ENCODE measurements at places on chromosomes 1 and 21.

DNA sequence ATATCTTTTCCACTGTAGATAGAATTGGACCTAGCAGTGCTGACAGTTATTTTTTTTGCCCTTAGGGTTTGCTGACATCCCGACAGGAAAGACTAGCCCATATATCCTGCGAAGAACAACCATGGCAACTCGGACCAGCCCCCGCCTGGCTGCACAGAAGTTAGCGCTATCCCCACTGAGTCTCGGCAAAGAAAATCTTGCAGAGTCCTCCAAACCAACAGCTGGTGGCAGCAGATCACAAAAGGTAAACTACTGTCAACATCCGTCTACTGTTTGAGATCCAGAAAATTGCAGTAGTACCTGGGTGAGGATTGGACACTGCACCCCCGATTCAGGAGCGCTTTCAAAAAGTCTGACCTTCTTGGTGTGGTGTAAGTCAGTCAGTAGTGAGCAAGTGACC, 55.8 kb downstream of the CENPF start:
- DNase-seq: no peak

- DNase-seq: no peak
These were observed 42.1 kb upstream of the SARS1 start for GRCh38 chr1:109171646-109172045.

- DNase-seq: no peak
These were observed 7.0 kb downstream of the HSPG2 start for GRCh38 chr1:21930080-21930571.

GRCh38 chr1:115712911-115713609, 55.5 kb downstream of the CASQ2 start:
- DNase-seq: no peak

GRCh38 chr1:182059936-182060335, 1.6 kb downstream of the ZNF648 start:
- no peak for DNase-seq

GRCh38 chr1:52668711-52669110, 29.4 kb downstream of the COA7 start:
- DNase-seq: no peak
